ENCODE measurements at places on chromosomes 7 and 10.

DNA sequence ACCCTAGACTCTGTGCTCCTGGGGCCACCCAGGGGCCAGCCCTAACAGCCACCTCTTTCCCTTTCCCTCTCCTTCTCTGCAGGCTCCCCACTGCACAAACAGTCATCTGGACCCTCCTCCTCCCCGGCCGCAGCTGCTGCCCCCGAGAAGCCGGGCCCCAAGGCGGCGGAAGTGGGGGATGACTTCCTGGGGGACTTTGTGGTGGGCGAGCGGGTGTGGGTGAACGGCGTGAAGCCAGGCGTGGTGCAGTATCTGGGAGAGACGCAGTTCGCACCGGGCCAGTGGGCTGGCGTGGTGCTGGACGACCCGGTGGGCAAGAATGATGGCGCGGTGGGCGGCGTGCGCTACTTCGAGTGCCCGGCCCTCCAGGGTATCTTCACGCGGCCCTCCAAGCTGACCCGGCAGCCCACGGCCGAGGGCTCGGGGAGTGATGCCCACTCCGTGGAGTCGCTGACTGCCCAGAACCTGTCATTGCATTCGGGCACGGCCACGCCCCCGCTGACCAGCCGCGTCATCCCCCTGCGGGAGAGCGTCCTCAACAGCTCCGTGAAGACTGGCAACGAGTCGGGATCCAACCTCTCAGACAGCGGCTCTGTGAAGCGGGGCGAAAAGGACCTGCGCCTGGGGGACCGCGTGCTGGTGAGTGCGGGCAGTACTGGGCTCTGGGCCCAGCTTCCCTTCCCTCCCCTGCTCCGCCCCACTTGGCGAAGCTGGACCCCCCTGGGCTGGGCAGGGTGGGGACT lies 49.3 kb downstream of the CLIP2 start:
- no peak for DNase-seq

DNA sequence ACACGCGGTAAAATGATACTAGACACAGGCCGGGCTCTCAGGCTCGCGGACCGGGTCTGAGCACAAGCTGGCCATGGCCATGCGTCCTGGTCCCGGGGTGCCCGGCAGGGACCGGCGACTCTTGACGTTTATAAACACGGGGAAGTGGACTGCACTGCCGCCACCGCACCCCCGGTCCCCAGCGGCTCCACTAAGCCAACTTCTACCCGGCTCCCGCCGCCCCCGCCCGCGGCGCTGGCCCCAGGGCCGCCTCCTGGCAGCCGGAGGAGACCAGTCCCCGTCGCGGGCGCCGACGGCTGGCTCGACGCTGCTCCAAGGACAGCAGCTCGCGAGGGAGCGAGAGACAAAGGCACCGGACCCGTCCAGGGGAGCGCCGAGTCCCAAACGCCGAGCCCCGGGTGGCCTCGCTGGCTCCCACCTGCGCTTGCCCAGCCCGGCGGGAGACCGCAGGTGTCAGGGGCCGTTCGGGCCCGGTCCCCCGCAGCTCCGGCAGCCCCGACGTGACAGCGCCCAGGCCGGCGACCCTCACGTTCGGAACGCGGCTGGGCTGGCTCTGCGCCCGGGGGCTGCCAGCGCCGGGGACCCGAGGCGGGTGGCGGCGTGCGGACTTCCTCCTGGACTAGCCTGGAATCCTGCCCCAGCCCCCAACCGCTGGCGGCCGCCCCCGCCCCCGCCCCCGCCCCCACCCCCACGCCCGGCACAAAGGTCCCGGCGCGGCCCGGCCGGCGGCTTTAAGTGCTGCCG lies 517 bp downstream of the ITGB1 start:
- peak; percentile 70 for DNase-seq

DNA sequence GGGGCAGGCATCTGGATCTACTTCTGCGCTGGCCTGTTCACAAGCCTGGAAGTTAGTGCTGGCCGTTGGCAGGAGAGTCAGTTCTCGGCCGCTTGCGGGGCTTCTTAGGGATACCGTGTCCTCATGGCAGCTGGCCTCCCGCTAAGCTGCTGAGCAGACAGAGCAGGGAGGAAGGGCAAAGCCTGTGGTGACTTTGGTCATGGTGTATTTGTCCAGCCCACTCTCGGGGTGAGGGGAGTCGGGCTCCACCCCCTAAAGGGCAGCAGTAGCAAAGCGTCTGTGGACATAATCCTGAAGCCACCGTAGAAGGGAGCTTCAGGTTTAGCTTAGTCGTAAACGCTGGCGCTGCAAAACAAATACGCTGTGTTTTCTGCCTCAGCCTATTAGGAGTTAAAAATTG lies 12.2 kb downstream of the UBE3C start:
- no peak for DNase-seq

DNA sequence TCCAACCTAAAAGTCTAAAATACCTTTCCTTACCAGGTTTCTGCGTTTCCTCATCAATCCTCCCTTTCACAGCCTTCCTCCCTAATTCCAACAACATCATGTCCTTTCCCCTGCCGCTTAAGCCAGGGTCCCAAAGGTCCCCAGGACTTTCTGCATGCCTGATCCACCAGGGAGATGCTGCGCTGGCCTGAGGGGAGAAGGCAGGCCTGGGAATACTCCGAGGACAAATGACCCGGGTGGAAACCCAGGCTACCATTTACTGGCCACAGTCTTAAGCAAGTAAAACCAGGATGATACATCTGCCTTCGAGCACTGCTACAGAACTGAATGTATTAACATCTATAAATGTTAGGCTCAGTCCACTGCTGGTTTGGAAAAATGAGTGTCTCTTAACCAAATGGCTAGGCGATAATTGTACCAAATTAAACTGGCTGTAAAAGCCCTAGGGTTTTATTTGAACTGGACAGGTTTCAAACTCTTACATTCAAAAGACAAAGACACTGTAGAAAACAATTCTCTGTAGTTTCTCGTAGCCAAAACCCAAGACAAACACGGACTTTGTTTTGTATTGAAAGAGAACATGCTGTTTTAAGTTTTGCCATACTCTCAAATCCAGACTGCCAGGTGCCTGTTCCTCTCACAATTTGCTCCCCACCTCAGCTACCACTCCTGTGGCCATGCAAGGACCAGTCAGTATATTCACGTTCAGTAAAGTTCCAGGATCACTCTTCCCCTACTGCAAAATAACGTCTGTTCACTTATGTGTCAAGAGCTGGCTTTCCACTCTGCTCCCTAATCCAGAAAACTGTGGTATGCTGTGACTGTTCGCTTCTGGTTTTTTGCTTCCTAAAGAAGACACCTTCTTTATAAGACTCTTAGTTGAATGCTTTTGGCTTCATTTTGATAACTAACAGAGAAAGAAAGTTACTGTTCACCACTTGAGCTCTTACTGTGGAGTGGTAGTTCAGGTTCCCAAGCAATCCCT lies 145.7 kb downstream of the RNF216 start:
- DNase-seq, result no peak

- peak; percentile 87 for DNase-seq
Observed at GRCh38 chr7:143487566-143487965, 9.9 kb downstream of the TAS2R41 start.

- DNase-seq, result no peak
Observed at GRCh38 chr7:158617737-158618128, 30.1 kb upstream of the PTPRN2 start.

- peak; percentile 32 for DNase-seq
Observed at GRCh38 chr10:70830164-70830563, 14.4 kb downstream of the SGPL1 start.

- peak; percentile 15 for DNase-seq
Observed at GRCh38 chr7:75915416-75916156, 631 bp downstream of the POR start.

GRCh38 chr7:118352867-118353453 lies 128.5 kb downstream of the ANKRD7 start:
- DNase-seq, result peak; percentile 11

DNA sequence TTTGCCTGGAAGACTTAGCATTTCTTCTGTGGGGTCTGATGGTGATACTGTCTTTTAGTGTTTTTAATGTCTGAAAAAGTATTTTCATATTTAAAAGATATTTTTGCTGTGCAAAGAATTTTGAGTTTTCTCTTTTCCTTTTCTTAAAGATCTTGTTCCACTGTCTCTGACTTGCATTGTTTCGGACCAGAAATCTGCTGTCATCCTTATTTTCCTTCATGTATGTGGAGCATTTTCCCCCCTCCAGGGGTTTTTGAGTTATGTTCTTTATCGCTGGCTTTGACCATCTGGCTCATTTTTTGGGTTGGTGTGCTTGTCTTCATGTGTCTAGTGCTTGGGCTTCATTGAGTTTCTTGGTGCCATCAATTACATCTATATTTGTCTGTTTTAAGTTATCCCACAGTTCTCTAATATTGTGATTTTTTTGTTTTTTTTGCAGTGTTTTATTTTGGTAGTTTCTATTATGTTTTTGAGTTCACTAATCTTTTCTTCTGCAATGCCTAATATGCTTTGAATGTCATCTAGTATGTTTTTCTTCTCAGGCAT lies 119.9 kb downstream of the MGMT start:
- DNase-seq, result no peak

- no peak for DNase-seq
Observed at GRCh38 chr10:12529976-12530375, 180.6 kb downstream of the CAMK1D start.

- DNase-seq, result peak; percentile 53
Observed at GRCh38 chr10:128664729-128665128, 538.5 kb upstream of the MKI67 start.

GRCh38 chr10:49592726-49593563 lies 17.2 kb upstream of the SLC18A3 start:
- DNase-seq, result peak; percentile 64

DNA sequence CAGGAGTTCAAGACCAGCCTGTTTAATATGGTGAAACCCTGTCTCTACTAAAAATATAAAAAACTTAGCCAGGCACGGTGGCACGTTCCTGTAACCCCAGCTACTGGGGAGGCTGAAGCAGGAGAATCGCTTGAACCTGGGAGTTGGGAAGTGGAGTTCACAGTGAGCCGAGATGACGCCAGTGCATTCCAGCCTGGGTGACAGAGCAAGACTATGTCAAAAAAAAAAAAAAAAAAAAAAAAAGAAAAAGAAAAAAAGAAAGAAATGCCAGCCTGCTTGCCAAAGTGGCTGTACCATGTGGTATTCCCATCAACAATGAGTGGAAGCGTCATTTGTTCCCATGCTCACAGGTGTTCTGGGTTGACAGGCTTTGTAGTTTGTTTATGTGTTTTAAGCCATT lies 43.3 kb upstream of the NPTX2 start:
- DNase-seq, result no peak

- DNase-seq, result no peak
Observed at GRCh38 chr7:108684629-108685028, 115.0 kb downstream of the DNAJB9 start.

DNA sequence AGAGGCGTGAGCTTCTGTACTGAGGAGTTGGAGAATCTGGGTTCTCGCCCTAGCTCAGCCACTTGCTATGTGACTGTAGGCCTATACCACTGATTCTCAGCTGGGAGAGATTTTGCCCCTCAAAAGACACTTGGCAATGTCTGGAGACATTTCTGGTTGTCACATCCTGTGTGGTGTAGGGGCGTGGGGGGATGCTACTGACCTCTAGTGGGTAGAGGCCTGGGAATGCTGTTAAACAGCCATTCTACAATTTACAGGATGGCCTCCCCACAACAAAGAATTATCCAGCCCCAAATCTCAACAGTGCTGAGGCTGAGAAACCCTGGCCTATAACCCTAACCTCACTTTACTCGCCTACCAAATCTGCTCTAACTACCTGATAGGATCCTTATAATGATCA lies 58.8 kb upstream of the GAD2 start:
- DNase-seq, result no peak

DNA sequence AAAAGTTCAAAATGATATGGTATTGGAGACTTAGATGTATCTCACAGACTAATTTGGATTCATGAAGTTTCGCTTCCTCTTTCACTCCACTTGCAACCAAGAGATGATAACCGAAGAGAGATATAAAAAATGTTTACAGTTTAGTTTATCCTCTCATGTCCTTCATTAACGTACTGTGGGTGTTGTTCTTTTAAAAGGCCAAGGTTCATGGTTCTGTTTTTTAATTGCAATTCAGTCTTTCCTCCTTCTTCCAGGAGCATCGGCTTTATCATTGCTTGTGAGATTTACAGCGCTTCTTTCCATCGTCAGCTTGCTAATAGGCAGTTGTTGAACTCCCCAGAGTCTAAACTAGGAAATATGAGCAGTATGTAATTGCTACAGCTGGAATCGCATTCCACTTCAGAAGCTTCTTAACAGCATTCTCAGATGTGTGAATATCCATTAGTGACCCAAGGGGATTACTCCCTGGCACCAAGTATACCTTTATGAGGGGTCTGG lies 75.9 kb upstream of the HGF start:
- DNase-seq, result peak; percentile 59

DNA sequence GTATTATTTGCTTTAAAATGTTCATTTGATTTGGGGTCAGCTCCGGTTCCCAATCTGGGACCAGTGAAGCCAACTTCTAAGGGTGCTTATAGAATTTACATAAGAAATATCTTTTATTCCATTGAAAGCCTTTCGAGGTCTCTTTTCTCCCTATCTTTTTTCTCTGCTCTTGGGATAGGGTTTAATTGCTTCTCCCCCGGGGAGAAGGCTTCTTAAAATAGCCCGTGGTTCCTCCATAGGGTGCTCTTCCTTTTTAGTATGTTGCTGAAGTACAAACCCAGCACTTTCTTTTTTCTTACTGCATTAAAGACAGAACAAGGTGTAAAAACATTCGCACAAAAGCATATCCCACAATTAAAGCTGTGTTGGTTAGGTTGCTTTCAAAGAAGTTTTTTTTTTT lies 107.5 kb downstream of the POU6F2 start:
- DNase-seq, result no peak

GRCh38 chr10:100254191-100254590 lies 13.2 kb downstream of the CWF19L1 start:
- peak; percentile 51 for DNase-seq

GRCh38 chr10:59325116-59325515 lies 37.2 kb downstream of the FAM13C start:
- DNase-seq, result no peak

DNA sequence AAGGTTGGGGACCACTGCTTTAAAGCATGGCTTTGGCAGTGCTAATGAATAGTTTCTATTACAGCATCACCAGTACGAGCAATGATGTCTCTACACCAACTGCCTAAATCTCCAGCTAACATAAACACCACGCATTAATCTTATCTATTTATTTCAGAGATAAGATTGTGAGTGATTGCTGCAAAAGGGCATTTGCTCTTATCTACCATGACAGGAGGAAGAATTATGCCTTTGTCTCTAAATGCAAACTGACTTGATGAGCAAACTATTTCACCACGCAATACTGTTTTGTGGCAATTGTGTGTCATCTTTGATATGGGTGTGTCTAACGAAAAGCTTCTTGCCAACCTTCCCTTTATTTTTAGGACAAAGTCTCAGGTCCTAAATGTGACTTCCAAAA lies 684.9 kb downstream of the SORCS1 start:
- DNase-seq, result no peak

DNA sequence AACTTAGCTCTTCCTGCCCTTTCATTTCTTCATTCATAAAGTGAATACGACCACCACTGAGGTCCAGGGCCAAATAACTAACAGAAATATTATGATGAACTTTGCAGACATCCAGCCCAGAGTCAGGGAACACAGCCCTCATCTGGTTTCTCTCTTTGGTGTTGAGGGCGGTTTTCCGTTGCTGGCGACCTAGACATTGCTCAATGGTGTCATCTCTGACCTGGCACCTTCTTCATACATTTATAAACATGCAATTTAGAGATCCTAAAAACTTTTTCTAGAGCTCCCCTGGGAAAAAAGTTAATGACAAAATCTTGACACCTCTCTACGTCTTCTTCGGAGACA lies 324 bp upstream of the TET1 start:
- no peak for DNase-seq

- peak; percentile 96 for DNase-seq
Observed at GRCh38 chr7:29102558-29103151, 43.7 kb downstream of the CPVL start.

Data from inflammatory macrophage treated with lipopolysaccharide for 4 hours (primary cell).